NCI-H2081 treated with DMSO at 0.1 percent for 48 hours (cell line): ENCODE measurements at places on chromosomes 16 and 17.

DNA sequence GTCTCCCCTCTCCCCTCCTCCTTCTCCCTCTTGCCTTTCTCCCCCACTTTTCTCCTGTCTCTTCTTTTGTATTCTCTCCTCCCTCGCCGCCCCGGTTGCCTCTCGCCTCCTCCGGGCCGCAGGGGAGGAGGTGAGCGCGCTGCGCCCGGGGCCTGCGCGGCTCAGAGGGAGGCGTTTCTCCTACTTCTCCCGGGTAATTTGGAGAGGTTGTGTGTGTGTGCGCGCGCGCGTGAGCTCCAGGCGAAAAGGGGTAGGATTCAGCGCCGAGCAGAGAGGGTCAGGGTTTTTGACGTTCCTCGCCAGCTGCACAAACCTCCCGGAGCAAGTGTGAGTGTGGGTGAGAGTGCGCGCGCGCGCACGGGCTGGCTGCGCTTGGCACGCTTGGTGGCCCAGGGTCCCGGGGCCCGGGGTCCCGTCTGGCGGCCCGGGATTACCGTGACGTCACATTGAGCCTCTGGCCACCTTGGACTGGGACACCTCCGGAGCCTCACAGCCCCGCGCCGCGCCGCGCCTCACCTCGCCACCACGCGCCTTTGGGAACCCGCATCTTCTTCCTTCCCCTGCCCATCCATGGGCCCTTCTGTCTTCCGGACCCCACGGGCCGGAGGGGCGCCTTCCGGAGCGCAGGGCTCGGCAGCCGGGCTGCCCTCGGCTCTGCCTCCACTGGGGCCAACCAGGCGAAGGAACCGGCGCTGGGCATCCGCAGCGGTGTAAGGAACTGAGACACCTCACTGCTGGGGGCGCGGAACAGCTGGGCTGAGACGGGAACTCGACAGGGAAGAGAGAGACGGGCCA is 479 bp downstream of the IRX6 start:
- DNase-seq, result no peak

GRCh38 chr16:10521681-10522274 is 58.6 kb downstream of the EMP2 start:
- no peak for DNase-seq

- DNase-seq, result no peak
These were observed 55.4 kb downstream of the CYB5B start for GRCh38 chr16:69479775-69480174.

DNA sequence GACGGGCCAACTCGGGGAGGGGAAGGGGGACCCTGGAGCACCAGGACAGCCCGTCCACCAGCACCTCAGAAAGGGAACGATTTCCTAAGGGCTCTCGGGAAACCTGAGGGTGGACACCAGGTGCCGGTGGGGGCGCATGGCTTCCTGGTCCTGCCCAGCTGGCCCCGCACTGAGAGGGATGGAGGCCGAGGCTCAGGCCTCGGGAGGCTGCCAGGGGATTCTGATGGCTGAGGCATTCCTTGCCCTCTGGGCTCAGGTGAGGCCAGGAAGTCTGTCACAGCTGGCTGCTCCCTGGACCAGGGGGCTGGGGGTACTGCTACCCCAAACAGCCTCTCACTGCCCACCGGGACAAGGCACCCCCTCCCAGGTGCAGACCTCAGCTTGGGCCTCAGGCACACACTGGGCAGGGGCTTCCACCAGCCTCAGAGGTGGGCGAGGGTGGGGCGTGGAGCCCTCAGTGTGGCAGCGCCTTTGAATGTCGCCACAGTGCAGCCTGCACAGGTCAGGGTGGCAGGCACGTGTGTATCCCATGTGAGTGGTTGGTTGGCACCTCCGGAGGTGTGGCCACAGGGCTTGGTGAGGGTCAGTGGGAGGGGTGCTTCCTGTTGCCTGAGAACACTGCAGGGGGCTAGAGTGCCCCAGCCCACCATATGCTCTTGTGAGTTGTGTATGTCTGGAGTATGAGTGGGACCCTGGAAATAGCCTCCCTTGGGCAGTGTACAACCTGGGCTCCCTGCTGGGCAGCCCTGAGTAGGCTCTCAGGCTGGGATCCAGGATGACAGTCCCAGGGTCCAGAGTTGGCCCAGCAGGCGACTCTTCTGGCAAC is 3.9 kb upstream of the FSCN2 start:
- DNase-seq, result no peak

GRCh38 chr17:78502611-78503148 is 74.5 kb downstream of the DNAH17 start:
- DNase-seq, result no peak

GRCh38 chr17:73281928-73282327 is 20.2 kb upstream of the CPSF4L start:
- no peak for DNase-seq
